ENCODE measurements at places on chromosomes 7 and 10.

DNA sequence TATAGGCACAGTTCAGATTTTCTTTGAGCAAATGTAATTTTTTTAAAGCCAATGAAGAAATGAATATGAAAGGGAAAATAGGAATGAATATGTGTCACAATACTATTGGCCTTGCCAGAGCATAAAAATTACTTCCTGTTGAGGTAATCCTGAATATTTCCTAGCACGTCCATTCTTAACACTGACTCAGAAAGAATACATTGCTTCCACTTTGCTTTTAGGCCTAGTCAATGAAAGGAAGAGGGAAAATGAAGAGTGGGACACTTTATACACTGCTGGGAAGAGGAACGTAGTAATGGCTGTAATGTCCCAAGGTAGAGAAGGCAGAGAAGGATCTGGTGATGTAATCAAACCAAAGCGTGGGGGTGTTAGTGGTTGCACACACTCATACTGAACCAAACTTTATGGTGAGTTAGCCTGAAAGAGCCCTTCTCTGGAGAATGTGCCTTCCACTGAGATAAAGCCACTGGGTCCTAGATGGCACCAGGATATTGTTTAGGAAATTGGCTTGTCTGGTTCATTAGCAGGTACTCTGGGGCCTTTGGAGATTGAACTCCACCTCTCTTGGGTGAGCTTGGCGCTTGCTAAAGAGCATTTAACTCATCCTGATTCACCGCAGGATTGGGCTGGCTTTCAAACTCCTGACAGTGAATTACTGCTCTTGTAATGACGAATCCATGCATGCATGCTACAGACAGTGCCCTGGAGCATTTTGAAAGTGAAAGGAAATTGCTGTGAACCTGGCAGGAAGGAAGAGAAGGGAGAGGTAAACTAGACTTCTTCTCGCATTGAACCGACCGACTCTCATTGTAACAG is 254.9 kb downstream of the KIAA1217 start:
- peak; percentile 77 for DNase-seq

DNA sequence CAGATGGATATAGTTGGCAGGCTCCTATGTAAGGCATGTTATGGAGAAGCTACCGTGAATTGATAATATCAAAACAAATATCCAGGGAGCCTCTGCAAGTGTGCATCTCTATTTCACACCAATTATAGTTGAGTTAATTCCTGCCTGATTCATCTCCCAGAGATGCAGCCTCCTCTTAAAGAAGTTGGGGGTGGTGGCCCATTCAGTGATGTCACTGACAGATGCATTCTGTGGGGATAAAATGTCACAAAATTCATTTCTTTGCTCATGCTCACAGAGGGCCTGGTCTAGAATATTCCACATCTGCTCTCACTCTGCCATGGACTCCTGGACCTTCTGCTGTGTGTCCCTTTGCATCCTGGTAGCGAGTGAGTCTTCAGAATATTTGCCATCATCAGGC is 189.1 kb upstream of the PRSS1 start:
- no peak for DNase-seq

- DNase-seq, result no peak
These were observed 142.6 kb upstream of the PLPP4 start for GRCh38 chr10:120314442-120314841.

DNA sequence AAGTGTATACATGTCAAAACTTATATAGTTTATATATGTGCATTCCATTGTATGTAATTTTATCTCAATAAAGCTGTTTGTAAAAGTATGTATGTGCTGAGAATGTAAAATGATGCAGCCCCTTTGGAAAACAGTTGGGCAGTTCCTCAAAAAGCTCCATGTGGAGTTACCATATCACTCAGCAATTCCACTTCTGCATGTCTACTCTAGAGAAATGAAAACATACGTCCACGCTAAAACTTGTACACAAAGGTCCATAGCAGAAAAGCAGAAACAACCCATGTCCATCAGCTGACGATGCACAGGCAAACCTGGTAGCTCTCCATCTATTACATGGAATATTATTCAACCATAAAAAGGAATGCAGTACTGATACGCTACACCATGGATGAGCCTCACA is 8.3 kb upstream of the RGS10 start:
- no peak for DNase-seq

DNA sequence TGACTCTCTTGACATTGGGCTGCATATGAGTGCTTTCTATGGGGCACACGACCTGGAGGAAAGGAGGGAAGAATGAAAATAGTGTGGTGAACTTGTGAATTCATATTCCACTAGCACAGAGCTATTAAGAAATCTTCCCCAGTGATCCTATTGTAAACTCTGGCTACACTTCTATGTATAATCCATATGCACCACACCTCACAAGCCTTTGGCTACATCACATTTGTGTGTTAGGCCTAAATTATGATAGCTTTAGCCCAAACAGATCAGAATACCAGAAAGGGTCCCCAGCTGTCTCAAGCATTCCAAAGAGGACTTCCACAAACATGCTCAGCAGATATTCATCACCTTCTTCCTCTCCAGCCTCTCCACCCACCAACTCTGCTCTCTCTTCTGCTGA is 9.7 kb upstream of the IFIT1B start:
- DNase-seq, result no peak

- no peak for DNase-seq
These were observed 18.3 kb downstream of the STEAP1B start for GRCh38 chr7:22481726-22482125.

- no peak for DNase-seq
These were observed 159.9 kb downstream of the ZNF365 start for GRCh38 chr10:62534031-62534430.

GRCh38 chr7:38950309-38950708 is 27.4 kb upstream of the POU6F2 start:
- DNase-seq, result no peak

- DNase-seq, result no peak
These were observed 32.4 kb downstream of the WDR86 start for GRCh38 chr7:151377406-151377805.

- DNase-seq, result no peak
These were observed 125.4 kb downstream of the ZFAND4 start for GRCh38 chr10:45547207-45547606.

DNA sequence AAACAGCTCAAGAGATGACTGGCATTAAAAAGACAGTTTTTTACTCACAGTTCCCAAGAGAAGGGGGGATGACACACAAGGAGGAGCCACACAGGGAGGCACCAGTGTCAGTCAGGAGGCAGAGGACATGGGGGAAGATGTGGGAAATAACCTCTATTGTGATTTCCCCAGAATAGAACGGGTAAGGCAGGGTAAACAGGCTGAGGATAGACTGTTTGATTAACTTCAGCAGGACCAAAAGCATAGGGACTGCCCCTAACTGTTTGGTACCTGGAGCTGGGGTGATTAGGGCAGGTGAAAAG is 60.7 kb downstream of the RAPGEF5 start:
- DNase-seq, result no peak

DNA sequence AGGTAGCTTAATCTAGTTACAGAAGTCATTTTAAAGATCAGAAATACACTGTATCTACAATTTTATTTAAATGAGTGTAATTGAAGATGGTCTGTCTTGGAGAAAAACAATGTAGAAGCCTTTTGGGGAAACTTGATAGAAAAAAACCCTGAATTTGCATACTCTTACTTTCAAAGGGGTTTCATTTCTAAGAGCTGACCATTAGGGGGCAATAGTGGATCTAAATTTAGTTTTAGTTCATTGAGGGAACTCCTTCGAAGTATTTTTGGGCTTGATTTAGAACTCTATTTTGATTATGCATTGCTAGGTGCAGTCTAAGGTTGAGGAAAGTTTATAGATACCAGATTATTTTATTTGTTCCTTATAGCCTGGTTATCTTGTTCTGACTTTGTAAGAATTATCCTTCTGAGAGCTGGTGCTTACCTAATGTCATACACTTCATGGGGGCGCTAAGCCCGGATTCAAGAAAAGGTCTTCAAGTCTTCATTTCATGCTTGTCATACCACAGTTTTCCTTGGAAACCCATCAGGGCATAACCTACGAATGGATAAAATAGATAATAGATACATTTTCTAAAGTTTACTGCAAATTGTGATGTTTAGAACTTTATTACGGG is 69.1 kb upstream of the MXI1 start:
- DNase-seq, result no peak

GRCh38 chr7:125876431-125876830 is 946.8 kb upstream of the POT1 start:
- DNase-seq, result no peak

GRCh38 chr10:71633920-71634319 is 85.7 kb downstream of the C10orf105 start:
- no peak for DNase-seq

DNA sequence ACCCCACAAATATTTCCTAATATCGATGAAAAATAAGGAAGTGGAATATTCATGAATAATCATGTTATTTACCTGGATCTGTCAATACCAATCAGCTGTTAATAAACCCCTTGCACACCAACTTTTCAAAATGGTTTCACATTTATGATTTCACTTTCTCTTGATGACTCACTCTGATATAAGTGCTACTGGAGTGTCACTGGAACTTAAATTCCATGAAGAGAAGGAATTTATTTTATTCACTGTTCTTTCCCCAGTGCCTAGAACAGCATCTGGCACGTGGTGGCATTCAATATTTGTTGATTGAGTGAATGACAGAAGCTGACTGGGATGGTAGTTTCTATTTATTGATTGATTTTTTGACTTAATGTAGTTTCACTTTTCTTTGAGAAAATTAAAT is 3.5 kb upstream of the ENO4 start:
- DNase-seq, result no peak

DNA sequence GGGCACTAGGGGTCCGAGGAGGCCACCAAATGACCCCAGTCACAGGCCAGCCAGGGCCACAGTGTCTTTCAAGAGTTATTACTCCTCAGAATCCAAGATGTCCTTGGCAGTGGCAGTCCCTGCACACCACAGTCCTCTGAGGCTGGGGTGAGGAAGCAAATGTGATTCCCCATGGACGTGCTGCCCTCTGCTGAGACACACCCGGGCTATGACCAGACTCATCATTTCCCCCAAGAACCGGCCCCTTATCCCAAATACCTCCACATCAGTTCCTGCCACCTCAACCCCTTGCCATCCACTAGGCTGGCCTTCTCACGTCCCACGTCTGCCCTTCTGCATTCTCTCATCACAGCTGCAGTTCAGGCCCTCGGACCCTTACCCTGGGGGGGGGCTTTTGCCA is 5.0 kb downstream of the PRKAG2 start:
- no peak for DNase-seq

DNA sequence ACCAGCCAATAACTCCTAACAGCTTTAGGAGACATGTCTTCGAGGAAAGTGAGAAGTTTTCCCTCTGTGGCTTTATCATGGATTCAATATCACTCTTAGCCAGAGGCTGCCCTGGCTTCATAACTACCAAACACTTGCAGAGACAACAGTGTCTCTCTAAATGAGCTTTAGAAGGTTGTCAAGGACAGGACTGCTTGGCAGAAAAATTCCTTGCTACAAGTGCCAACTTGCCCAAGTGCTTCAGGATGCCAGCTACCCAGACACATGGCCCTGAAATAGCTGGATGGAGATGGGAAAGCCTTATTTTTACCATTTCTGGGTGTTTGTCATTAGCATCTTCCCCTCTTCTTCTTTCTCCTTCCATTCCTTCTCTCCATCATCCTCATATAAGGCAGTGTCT is 137.1 kb upstream of the MDFIC start:
- DNase-seq, result no peak

All from T-helper 1 cell (primary cell).